CD4-positive, alpha-beta T cell treated with Interleukin-6 for 4 hours (primary cell): ENCODE measurements at places on chromosomes 3 and 15.

- DNase-seq, result no peak
These were observed 85.3 kb upstream of the VEPH1 start for GRCh38 chr3:157588386-157589060.

DNA sequence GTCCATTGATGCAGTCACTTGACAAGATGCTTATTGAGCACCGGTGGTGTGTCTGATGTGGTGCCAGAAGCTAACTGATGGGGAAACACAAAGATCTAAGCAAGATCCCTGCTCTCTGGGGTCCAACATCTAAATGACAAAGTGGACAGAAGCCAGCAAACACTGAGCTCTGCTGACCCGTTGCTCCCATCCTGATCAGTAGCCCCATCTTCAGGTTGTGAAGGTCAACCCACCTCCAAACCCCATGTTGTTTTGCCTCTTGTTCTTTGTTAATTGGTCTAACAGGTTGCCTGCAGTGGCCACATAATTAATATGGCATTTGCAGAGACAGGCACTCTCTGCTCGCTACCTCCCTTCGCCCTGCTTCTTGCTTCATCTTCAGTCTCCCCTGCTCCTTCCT is 21.5 kb upstream of the GLCE start:
- DNase-seq, result no peak

DNA sequence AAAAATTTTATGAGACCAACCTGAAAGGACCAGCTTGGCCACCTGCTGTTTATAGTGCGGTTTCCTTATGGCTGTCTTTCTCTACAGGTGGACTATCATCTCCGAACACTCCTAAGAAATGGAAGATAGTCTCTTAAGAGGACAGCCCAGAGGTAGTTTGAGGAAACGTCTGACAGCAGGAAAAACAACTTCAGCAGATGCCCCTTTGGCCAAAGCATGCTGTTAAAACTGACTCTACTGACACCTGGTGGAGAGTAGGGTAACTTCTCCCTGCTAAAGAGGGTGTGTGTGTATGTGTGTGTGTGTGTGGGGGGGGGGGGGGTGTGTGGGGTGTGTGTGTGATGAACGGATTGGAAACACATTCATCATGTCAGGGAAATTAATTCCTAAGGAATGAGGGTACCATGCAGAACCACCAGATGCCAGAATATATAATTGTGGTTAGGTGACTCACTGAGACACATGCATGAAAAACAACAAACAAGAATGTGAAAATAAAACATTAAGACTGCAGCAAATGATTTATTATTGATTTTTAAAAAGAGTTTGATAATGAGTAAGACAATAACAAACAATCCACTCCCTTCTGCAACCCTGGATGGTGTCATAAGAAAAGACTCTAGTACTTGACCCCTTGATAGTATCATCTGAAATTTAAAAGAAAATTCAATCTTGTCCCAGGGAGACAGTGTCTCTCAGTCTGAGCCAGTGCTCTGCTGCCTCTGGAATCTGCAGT is 256.5 kb downstream of the THRB start:
- DNase-seq, result peak; percentile 18

DNA sequence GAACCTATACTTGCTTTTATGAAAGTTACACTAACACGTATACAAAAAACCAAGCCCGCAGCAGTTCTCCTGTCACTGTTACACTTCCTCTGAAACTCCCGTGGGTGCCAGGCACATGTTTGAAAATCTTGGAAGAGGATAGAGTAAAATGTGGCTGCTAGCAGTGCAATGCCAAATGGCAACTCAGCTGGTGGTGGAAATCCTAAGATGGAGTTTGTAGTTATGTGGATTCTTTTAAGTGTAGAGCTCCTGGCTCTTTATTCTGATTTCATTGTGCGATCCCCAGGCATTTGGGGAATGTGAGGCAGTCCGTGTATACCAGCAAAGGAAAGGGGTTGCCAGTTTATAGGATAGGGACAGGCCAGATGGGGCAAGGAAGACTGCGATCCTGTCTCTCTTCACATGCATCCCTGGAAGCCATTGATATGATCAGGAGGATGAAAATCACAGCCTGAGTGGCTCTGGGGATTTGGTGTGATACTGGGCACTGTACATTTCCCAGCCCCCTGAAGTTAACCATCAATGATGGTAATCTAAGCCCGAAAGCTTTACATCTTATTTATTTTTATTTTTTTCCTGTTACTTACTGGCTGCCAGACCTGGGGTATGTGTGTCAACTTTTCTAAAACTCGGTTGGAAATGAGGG is 1.1 kb downstream of the STAC start:
- DNase-seq, result no peak

GRCh38 chr15:73571346-73571745 is 61.8 kb downstream of the NPTN start:
- DNase-seq, result no peak

- no peak for DNase-seq
These were observed 350.1 kb upstream of the AZI2 start for GRCh38 chr3:28698706-28699105.

- no peak for DNase-seq
These were observed 50.8 kb upstream of the NTRK3 start for GRCh38 chr15:88307344-88307743.

DNA sequence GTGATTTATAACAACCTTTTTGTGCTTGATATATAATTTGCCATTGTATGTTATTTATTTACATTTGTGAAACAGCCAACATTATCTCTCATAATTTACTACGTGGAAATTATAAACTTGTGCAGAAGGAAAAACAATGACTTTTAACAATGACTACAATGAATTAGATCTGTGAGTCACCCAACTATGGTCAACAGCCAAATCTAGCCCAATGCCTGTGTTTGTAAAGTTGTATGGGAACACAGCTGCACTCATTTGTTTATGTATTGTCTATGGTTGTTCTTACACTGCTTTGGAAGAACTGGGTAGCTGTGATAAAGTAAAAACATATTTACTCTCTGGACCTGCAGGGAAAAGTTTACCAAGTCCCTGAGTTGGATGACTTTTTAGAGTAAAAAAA is 110.4 kb downstream of the OTOL1 start:
- no peak for DNase-seq

DNA sequence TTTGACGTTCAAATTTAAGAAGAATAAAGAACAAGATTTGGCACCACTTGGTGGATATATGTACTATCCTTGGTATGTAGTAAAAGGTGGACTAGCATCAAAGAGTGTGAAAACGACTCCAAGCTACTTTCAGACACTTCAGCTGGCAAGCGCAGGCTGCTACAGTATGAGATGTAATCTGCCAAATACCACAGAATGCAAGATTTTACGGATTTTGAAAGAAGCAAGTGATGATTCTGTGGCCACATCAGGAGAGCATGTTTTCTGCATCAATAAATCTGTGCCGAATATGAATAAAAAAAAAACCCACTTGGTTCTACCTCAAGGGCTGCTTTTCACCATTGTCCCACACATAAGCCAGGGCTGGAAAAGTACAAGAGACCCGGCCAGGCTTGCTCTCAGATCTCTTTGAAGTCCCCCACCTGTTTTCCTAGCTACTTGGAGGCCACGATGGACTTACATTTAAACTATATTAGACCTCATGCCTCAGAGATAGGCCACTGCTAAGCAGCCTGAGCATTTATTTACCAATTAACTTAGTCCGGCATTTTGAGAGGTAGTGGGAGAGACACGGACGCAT is 37.4 kb downstream of the MYO1E start:
- DNase-seq, result no peak

GRCh38 chr3:138331143-138331894 is 1.7 kb upstream of the NME9 start:
- no peak for DNase-seq

- DNase-seq, result no peak
These were observed 2.4 kb upstream of the CXCR6 start for GRCh38 chr3:45940781-45941365.

DNA sequence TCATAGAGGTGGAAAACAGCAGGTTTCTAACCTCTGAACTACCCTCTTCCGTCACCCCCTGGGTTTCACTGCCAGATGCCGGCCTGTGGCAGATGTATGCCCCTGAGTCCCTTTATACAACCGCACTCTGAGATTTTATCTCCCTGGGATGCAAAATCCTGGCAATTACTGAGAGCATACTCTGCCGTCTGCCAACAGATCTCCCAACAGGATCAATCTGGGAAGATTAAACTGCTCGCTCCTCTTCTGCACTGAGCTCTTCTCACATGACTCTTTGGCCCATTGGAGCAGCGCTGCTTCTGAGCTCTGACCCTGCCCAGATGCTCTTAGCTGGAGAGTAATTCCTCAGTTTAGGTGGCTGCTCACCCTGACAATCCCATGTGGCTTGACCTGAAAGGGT is 133.2 kb downstream of the LIPC start:
- no peak for DNase-seq
